Kidney capillary endothelial cell (primary cell): ENCODE measurements at places on chromosomes 12 and 14.

DNA sequence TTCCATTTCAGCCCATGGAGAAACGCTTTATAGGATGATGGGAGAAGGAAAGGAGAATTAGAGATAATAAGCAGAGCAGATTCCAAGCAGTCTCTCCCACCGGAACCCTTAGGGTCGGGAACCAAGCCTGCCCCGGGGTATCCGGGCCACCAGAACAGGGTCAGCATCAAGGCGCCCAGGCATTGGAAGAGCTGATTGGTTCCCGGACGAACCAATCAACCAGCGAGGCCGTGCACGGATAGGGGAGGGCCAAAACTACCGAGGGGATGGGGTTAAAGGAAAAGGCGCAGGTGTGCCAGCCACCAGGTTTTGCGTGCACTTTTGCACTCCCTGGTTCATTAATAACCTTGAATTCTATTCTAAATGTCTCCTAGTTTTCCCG lies 1.7 kb downstream of the PPM1H start:
- DNase-seq, result no peak

DNA sequence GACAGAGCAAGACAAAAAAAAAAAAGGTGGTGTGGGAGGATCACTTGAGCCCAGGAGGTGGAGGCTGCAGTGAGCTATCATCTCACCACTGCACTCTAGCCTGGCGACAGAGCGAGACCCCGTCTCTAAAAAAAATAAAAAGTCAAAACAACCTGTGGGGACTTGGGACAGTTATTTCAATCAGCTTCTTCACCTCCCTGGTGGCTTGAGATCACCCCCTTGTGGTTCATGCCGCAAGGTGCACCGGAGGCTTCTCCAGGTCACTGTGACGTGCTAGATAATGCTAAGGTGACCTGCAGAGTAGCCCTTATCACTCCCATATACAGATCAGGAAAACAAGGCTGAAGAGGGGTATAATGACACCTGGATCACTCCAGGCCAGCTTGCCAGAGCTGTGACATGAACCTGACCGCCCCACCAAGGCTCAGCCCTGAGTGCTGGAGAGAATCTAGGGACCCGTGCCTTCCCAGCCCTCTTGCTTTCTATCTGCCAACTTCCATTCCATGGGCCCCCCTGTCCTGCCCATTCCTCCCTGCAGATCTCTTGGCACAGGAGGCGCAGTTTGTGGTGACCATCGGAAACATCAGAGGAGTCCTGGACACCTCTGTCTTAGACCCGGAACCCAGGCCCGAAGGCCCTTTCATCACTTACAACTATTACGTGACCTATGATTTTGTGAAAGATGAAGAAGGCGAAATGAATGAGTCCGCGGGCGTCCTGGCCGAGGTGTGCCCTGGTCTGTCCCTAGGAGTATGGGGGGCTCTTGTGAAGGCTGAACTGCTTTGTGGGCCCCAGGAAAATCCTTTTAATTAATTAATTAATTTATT lies 8.1 kb downstream of the LRRC43 start:
- DNase-seq, result peak; percentile 57

DNA sequence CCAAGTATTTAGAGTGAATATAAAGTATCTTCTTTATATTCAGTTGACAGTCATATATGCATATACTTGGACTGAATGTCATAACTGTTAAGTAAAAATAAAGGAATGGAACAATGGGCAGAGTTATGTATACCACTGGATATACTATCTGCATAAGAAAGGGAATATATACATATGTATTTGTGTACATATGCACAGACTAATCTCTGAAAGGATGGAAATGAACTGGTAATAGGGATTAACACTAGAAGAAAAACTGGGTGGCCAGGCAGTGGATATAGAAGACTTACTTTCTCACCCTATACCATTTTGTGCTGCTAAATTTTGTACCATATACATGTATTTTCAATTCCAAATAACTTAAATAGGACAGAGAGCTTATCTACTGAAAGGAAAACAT lies 200.1 kb downstream of the MED13L start:
- DNase-seq, result no peak

DNA sequence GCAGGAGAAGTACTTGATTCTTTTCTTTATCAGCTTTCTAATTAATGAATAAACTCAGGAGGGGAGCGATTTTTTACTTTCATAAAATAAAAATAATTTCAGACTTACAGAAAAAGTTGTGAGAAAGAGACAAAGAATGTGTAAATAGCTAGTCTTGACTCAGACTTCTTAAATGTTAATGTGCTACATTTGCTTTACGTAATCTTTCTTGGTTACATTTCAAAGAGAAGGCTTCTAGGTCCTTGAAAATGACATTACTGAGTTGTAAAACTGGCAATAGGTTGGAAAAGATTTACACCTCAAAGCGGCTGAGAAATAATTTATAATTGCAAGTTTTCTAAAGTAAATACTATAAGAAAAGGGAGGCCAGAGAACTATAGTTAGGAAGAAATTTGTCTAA lies 28.6 kb downstream of the GABARAPL1 start:
- no peak for DNase-seq

DNA sequence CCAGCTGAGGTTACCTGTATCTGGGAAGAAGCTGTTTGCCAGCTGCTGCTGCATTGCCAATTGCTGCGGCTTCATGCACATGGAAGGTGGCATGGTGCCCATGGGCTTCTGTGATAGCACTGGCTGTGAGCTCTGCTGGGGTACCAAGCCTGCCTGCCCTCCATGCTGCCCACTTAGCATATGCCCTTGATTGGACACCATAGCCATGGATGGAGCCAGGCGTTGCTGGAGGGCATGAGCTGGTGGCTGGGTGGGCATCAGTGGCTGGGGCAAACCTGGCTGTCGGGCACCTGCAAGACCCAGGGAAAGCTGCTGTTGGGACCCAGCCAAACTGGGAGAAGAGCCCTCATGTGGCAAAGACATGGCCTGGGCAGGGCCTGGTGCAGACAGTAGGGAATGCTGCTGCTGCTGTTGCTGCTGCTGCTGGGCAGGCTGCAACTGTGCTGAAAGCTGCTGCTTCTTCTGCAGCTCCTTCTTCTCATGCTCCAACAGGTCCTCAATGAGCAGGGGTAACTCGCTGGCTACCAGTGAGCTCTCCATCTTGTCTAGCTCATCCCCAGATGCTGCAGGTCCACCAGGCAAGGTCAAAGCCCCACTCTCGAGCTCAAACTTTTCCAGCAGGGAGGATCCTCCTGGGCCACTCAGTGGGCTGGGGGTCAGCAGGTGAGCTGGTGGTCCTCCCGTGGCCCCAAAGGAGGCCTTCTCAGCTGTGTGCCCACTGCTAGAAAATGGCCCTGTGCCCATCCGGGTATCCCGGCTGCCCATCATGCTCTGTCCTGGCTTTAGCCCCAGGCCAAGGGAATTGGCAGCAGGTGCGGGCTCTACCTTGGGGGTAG lies 18.8 kb upstream of the PRKAG1 start:
- DNase-seq, result no peak

DNA sequence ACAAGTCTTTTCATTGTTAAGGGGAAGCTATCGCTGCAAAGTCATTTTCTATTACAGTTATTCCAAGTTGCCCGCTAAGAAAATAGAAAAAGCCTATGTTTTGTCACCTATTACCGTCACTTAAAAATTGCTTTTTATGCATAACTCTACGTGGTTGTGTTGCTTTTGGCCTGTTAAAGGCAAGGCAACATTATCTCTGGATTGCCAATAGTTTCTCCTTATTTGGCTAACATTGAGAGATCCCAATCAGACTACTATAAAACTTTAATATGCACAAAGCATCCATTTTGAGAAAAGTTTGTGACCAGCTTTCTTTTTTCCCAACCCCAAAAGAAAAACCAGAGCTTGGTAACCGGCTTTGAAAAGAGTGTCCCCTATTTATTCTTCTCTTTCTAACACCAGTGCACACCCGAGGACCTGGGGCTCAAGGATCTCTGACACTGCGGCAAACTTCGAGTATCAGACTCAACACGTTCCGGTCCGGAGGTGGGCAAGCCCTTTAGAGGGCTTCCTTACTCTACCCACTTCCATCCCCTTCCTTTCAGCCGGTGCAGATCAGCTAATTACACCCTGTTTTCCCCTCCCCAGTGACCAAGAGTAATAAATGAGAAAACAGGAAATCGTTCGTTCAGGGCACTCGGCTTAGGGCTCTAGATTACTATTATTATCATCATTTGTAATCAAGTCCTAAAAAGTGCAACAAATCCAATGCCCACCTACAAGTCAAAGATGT lies 1.2 kb downstream of the PPP1R12A start:
- peak; percentile 24 for DNase-seq

DNA sequence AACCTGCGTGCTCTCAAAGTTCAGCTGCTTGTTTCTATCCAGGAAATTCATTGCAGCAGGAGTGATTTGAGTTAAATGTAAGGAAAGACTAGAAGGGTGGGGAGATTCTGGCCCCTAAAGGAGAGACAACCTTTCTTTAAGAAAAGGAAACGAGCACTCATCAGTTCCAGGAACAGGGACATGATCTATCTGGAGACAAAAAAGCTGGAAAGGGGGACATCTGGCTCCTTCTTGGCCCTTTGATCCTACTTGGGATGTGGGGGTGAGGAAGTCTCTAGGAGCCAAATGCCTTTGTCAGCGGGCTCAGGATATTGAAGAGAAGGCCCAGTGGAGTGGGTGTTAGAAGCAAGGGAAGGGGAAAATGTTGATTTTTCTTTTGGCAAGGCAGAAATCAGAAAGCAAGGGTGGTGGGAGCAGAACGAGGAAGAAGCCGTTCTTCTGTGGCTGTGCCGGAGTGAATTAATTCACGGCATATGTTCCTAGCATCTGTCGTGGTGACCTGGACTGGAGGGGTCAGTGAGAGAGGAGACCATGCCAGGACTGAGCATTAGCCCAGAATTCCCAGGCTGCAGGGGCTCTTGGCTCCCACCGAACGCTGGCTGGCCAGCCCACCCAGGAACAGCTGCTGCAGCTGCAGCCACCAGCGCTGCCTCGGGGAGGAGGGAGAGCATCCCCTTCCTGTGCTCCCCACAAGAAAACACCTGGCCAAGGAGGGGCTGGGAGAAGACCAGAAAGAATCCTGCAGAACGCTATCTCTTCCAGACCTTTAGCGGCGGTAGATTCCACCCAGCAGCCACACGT lies 62.8 kb upstream of the GPATCH2L start:
- no peak for DNase-seq
